D341Med (cell line): ENCODE measurements at places on chromosomes 5 and 9.

DNA sequence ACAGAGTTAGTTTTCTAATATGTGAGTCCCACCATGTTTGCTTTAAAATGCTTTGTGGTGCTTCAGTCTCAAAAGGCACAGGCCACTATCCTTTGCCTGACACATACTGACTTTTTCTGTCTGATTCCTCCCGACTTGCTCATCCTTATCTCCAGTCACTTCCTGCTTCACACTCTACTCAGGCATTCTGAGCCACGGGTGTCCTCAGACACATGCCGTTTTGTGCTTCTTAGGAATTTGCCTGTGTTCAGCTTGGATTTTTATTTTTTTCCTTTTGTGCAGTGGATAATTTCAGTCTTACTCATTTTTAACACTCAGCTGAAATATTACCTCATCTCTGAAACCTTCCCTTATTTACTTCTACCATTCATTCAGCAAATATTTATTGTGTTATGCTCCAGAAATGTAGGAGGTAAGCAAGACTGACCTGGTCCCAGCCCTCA, 54.1 kb downstream of the MAN2A1 start:
- no peak for DNase-seq

- DNase-seq = no peak
Observed at GRCh38 chr5:15282611-15283010, 217.4 kb upstream of the FBXL7 start.

GRCh38 chr5:37737326-37738056, 102.3 kb downstream of the GDNF start:
- DNase-seq = no peak

- no peak for DNase-seq
Observed at GRCh38 chr5:58311526-58311925, 148.4 kb downstream of the PLK2 start.

- DNase-seq = no peak
Observed at GRCh38 chr5:93246090-93246855, 334.7 kb downstream of the NR2F1-AS1 start.
